Left ventricle myocardium superior (tissue), 1 donor: ENCODE measurements at places on chromosomes 3 and 15. TPM values are rescaled to one million over a fixed set of nuclear protein-coding genes. Genes with fewer than 3 reads are reported as not detected.

Gene CORO2B
- 5.9 TPM for total RNA-seq

Gene IREB2
- total RNA-seq: 25.2 TPM

Gene ZPLD1
- total RNA-seq: not detected

Gene PLIN1
- 4.7 TPM for total RNA-seq

Gene CLDN16
- total RNA-seq: not detected

Gene NRROS
- 2.3 TPM for total RNA-seq

Gene CADPS
- 14.3 TPM for total RNA-seq

Gene AADAC
- 0.35 TPM for total RNA-seq

Gene NAALADL2
- total RNA-seq: 3.1 TPM

Gene LRRC31
- total RNA-seq: not detected

Gene FRMD4B
- 14.0 TPM for total RNA-seq

Gene CCR9
- not detected for total RNA-seq

Gene SRGAP3
- total RNA-seq: 6.4 TPM

Gene GOLGA6D
- total RNA-seq: not detected

Gene ACAN
- total RNA-seq: 0.15 TPM

Gene TMEM212
- total RNA-seq: not detected

Gene RHOV
- total RNA-seq: not detected
